ENCODE measurements at places on chromosomes 12 and 14.

DNA sequence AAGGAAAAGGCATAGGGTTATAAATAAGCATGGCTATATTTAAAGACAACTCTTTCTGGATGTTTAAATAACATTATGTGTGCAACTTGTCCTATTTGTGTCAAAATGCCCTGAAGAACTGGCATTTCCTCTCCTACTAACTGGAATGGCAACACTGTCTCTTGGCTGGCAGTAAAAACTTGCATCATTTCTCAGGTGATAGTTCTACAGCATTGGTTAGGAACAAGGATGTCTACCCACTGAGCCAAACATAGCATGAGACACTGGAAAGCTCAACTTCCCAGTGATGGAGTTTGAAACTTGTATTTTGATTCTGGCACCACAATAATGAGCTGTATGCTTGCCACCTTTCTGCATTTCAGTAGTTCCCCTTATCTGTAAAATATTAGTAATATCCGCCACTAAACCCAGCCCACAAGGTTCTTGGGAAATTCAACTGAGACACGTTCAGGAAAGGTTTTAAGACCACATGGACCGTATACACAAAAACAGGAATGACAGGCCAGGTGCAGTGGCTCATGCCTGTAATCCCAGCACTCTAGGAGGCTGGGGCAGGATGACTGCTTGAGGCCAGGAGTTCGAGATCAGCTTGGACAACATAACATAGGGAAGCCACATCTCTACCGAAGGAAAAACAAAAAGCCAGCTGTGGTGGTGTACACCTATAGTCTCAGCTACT, 5.1 kb downstream of the SLC38A2 start:
- DNase-seq, result no peak

DNA sequence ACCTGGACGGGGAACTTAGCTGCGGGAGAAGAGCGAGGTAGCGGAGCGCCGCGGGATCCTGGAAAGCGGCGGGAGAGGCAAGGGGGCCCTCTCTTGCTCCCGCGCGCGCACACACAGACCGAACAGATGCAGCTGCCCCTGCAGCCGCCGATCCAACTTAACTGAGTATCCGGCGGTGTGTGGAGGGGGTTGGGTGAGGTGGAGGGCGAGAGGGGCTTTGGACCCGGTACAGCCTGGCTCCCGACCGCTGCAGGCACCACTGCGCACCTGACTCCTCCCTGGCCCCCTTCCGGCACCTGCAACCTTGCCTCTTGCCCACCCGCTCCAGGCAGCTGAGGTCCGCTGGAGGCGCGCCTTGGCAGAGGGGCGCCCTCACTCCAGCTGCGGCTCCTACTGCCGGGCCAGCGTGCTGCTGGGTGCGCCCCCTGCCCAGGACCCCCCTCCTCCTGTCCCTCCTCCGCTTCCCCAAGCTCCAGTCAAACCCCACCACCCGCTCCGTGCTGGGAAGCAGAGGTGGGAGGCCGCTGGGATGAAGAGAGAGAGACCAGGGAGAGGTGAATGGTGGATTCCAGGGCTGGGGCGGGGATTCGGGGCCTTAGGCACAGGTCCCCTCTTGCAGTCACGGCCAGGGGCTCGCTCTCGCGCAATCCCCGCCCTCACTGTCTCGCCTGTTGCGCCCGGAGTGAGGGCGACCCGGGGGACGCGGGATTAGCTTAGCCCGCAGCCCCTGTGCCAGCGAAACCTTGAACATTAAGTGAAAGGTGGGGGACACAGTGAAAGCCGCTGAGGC, 2.6 kb downstream of the DIO3 start:
- DNase-seq, result no peak

- DNase-seq, result no peak
Observed at GRCh38 chr14:22976620-22977433, 5.5 kb downstream of the AJUBA start.

DNA sequence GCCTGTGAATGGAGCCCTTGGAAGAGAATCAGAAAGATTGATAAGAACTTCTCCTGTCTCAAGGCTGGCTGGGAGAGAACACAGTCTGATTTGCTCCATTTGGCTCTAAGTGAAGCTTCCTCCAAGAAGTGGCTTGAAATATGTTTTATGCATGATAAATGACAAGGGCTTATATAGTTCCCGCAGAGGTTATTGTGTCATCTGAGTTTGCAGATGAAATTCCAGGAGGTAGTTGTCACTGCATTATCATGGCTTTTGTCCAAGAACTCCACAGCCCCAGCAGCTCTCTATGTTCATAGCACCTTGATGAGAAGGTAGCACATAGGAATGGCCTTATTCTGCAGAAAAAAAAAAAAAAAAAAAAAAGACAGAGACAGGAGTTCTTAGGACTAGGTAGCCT, 108.5 kb downstream of the DACT1 start:
- DNase-seq, result no peak
